ENCODE measurements at places on chromosomes 13 and 19.

DNA sequence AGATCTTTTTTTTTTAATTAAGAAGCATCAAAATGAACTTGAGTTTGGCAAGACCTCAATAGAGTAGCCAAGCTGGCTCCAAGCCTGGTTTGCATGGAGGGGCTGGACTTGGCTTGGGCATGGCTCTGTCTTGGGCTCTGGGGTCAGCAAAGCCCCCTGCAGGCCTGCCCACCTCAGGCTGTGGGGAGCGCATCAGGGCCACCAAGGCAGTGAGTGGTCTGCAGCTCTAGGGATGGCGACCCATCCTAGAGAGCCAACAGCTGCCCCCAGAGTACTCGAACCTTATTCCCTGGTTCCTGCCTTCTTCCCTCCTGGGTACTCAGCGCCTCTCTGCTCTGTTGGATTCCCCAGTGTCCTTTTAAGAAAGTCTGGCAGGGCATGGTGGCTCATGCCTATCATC lies 5.4 kb upstream of the CHST8 start:
- DNase-seq: no peak

- no peak for DNase-seq
These were observed 59.6 kb downstream of the DPY19L3 start for GRCh38 chr19:32465176-32465575.

GRCh38 chr19:53333066-53333462 lies 485 bp upstream of the ZNF845 start:
- DNase-seq: no peak

DNA sequence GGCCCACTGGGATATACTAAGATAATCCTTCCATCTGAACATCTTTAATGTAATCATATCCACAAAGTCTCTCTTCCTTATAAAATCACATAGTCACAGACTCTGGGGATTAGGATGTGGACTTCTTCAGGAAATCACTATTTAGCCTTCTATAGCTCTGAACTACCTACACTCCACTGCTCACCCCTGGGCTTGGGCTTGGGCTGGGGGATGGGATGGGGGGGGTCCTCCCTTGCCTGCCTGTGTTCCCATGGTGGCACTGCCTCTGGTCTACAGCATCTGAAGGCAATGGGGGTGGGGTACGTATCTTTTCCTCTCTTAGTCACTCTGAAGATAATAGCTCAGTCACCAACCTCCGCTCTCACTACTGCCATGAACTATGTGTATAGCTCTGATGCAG lies 67.8 kb upstream of the SERTM1 start:
- no peak for DNase-seq

DNA sequence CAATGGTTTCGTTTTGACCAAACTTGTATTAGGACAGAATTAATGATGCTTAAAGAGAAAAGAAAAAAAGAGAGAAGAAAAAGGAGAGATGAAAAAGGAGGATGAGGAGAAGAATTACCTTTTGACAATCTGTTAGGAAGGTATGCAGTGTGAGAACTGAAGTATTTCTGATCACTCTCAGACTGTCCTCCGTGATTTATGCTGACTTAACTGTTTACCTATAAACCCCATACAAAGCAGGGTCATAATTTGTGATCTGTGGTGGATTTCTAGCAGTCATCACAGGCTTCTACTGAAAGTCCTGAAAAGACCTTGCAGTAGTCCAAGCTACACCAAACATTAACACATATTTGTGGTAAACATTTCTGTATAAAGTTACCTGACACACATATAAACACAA lies 93.9 kb downstream of the PCDH17 start:
- no peak for DNase-seq

GRCh38 chr13:106373304-106373988 lies 162.0 kb downstream of the EFNB2 start:
- DNase-seq: no peak

DNA sequence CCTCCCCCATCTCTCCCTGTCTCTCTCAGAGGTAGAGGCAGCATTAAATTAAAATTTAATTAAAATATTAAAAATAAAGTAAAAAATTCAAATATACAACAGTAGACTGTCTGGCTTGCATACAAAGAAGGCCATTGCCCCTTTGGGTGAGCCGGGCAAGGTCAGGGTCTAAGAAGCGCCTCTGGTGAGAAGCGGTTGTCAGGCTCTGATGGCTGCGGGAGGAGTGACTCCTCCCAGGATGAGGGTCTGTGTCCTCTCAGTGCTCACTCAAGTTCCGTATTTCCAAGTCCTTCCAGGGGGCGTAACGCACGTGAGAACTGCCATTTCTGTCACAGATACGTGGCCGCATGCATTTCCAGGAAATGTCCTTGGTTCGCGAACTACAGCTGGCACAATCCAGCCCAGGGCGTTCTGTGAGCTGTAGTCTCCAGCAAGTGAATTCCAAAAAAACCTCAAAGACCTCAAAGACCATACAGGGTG lies 737 bp upstream of the ZNF181 start:
- no peak for DNase-seq

DNA sequence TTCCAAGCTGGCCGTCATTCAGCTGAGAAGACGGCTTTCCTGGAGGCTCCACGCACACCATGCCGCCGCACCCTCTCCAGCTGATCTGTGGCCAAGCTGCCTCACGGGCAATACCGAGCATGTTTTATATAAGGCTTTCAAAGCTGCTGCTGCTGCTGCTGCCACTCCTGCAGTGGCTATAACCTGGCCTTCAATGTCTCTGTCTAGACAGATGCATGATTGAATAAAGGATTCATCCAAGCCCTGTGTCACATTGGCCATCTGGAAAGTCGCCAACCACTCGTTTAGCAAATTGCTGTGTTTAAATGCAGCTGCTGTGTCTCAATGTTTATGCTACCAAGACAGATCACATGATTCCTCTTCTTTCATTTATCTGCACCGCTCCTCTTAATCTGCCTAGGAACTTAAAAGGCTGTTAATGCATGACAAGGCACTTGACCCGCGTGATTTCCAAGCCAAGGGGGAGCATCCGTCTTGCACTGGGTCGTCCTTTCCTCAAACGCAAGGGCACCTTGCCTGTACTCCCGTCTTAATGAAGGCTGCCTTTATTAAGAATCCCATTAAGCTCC lies 114.3 kb downstream of the TEX26 start:
- DNase-seq: peak; percentile 27

All from hippocampal formation (tissue), 2 donors.